Stimulated activated CD4-positive, alpha-beta T cell treated with anti-CD3 and anti-CD28 coated beads, Interleukin-1b, Interleukin-23, amount 100 ng/mL, for 1 hour (primary cell): ENCODE measurements at places on chromosomes 7 and 10.

DNA sequence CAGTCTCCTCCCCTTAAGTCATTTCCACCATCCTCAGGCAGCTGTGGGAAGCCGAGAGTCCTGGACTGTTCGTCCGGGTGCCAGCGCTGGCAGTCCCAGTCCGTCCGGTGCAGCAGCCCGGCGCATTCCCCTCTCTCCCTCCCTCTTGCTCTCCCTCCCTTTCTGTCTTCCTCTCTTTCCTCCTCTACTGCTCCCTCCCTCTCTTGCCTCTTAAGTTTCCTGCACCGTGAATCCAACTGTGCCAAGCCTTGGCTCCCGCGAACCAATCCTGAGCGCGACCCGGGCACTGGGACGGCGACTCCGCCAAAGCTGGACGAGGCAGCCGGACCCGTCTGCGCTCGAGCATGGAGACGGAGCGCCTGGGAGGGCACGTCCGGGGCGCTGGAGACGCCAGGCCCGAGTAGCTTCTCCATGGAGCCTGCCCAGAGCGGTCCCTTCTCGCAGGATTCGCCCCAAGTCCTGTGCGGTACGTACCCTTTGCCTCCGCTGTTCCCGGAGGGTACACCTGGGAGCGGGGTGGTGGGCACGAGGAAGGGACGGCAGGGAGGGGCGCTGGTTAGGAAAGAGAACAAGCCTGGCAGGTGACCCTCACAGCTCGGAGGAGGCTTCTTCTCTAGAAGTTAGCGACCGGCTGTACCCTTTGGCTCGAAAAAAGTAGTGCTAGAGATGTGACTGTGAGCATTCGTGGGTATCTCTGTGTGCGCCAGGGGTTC lies 1.0 kb downstream of the NXPH1 start:
- no peak for DNase-seq

GRCh38 chr10:71547876-71548846 lies 151.4 kb downstream of the CDH23 start:
- no peak for DNase-seq

- no peak for DNase-seq
Measured at GRCh38 chr10:63716016-63716580, 194.9 kb downstream of the REEP3 start.

- DNase-seq: no peak
Measured at GRCh38 chr10:97059006-97059871, 126.5 kb downstream of the SLIT1 start.

DNA sequence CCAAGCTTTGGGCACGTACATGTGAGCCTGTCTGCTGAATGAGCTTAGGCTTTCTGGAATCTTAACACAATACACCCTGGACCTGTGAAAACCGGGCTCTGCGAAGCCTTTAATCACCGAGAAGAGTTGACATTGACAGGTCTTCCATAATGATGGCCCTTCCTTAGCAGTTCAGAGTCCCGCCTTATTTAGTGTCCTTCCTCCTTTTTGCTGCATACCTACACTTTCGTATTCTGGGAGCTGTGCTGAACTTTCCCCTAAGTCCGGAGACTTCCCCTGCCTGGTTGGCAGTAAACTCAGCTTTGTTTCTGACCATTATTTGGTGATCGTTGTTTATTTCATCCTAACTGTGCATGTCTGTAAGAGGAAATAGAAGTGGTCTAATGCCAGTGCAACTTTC lies 212.0 kb downstream of the CAMK1D start:
- no peak for DNase-seq

- DNase-seq: no peak
Measured at GRCh38 chr7:40680657-40681056, 545.9 kb downstream of the SUGCT start.

DNA sequence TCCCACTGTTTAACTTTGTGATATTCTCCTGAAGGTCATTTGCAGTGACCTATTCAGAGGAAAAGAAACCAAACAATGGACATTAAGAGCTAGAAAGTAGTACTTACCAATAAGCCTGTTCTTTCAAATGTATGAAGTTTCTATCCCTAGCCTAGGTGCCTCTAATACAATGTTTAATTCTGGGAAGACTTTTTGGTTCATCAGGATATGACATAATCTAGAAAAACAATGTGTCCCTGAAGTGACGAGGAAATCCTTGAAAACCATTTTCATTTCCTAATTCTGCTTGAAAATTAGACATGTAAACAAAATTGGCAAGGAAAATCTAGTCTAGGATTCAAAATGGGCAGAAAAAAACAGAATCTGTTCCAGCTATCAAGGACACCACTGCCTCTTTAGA lies 36.1 kb downstream of the ARHGAP19 start:
- no peak for DNase-seq

GRCh38 chr10:93695740-93696139 lies 6.7 kb downstream of the FRA10AC1 start:
- no peak for DNase-seq

- DNase-seq: no peak
Measured at GRCh38 chr10:25047591-25048301, 31.3 kb downstream of the THNSL1 start.

DNA sequence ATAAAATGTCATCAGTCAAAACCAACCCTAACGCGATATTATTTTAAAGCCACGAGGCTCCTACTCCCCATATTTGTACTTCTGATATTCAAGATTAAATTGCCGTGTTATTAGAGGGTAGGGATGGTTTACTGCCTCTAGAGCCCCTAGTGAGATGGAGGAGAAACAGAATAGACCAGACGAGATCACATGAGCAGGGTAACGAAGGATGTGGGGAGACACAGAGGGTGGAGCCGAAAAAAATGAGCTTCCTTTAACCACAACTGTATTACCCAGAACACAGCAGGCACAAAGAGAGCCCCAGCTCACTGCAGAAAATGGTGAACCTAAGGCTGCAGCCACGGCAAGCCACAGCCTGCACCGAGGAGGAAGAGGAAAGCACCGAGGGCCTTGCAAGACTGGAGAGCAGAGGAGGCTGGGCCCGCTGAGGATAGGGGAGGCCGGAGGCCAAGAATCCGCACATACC lies 14.3 kb downstream of the ZC3HAV1 start:
- DNase-seq: no peak

- no peak for DNase-seq
Measured at GRCh38 chr7:70093205-70093904, 495.1 kb downstream of the AUTS2 start.

GRCh38 chr10:91316486-91316885 lies 93.7 kb upstream of the HECTD2 start:
- DNase-seq: no peak

- no peak for DNase-seq
Measured at GRCh38 chr7:158049271-158049670, 538.4 kb downstream of the PTPRN2 start.

DNA sequence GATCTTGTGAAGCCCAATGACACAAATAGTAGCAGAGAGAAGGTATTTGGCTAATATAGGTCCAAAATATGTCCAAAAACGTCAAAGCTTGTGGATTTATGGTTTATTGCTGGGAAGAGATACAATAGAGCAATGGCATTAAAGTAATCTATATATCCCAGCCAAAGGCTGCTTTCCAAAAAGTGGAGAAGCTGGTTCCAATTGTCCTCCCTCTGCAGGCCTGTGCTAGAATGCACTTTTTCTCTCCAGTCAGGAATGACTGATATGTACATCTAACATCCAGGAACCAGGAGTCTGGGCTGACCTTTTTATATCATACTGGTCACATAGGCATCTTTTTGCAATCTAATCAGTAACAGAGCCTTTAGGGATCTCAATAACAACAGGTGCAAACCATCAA lies 167.1 kb upstream of the FAM3C start:
- DNase-seq: no peak

DNA sequence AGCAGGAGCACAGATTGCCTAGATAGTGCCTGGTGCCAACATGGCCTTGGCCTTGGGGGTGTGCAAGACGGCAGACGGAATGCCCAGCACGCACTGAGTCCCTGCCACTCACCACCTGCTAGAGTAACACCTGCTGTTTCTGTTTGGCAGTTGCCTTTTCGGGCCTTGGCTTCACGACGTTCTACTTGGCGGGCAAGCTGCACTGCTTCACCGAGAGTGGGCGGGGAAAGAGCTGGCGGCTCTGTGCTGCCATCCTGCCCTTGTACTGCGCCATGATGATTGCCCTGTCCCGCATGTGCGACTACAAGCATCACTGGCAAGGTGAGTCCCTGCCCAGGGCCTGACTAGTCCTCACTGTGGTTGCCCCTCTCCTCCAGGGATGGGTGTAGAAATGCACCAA lies 118.0 kb downstream of the PLPP4 start:
- no peak for DNase-seq

GRCh38 chr10:132388891-132389432 lies 8.0 kb upstream of the PWWP2B start:
- no peak for DNase-seq

DNA sequence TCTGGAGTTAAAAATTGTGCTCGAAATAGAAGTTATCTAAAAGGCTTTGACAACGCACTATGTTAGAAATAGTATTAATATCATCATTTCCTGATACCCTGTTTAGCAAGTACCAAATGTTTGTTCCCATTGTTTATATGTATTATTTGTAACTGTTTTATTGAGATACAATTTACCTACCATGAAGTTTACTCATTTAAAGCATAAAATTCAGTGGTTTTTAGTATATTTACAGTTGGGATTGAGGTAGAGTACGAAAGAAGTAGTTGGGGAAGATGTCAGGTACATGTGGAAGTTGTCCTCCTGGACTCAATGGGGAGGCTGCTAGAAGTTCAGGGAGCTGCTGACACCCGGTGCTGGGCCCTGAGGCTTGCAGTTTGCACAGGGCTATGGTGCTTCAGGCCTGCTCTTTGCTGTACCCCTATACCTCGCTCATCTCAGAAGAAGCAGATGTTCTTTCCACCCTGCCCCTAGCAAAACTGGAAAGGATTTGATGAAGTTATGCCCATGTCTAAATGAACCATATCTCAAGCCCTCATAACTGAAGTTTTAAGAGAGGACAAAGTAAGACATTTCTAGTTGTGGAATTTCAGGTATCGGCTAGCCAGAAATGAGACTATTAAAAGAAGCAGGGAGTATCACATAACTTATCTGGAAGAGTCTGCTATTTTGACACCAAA lies 25.2 kb upstream of the WNT16 start:
- no peak for DNase-seq

DNA sequence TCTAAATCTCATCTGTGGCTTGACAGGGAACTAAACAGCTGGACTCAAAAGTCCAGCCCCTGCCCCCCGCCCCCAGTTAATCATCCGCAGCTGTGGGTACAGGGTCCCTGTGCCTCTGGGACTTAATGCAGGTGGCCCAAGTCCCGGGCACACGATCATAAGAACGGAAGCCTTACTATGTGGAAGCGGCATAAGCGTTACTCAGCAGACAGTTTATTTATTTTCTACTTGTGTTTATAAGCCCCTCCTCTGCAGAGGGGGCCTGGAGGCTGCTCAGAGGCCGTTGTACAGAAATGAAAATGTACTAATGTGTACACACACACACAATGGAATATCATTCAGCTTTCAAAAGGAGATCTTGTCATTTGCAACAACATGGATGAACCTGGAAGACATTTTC lies 158.0 kb upstream of the TNS3 start:
- no peak for DNase-seq

DNA sequence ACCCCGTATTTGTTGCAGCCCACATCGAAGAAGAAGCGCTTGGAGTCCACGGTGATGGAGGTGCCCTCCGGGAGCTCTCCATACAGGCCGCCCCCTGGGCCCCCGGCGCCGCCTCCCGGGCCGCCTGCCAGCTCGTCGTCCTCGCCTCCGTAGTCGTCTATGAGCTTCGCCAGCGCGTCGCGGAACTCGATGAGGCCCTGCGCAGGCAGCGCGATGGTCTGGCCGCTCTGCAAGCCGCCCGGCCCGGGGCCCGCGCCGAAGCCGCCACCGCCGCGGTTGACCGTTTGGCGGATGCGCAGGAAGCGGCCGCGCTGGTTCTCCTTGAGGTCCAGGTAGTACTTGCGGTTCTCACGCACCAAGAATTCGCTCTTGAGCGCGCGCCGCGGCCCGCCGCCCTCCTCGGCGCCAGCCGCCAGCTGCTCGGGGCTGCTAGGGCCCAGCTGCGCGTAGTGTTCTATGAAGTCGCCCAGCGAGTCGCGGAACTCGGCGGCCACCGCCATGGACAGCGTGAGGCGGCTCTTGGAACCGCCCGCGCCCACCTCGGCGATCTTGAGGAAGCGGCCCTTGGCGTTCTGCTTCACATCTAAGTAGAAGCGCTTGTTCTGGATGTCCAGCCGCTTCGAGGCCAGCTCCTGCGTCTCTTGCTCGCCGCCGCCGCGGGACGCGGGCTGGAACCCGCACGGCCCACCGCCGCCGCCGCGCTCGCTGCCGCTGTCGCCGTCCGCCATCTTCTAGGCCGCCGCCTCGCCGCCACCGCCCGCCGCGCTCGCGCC lies 523 bp downstream of the PURB start:
- no peak for DNase-seq

DNA sequence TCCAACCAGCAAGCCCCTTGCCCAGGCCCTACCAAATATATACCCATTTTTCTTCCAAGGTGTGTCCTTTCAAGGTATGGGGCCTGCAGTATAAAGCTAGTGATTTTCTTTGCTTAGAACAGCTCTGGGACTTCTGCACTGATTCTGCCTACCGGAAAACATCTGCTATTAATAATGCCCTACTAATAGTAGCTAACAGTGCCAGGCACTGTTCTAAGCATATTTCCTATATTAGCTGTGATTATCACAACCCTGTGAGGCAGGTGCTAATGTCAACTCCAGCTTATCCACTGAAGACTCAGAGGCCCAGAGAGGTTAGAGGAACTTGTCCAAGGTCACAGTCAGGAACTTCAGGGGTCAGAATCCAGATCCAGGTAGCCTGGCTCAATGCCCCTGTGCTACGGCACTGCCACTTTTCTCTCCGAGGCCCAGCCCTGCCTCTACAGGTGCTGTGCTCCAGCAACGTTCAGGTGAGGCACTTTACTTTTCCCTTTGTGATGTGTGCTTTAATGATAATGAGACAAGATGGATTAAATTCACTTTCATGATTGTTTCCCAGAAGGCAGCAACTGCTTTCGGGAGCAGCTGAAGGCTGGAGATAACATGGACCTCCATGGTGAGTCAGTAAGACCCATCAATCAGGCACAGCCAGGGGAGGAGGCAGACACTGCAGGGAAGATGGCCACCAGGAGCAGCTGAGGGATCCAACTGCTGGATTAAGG lies 26.7 kb downstream of the TAS2R41 start:
- DNase-seq: no peak

DNA sequence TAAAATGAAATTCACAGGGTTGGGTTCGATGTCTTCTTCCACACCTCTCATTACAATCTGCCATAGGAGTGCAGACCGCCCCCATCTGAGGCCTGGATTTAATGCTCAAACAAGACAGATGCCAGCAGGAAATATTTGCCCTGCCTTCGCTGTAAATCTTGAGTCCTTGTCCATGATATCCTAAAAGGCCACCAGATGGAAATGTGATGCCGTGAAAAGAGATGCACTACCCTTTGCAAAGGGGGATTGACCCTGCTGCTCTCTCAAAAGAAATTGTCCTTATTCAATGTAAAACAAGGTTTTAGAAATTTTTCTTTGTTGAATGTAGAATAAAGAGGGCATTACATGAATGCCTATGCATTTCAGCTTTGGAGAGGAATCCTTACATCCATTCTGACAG lies 37.5 kb downstream of the AGAP4 start:
- DNase-seq: no peak
